Muscle of leg (tissue), 16 donors: ENCODE measurements at places on chromosomes 6 and 20. TPM values are rescaled to one million over a fixed set of nuclear protein-coding genes. Genes with fewer than 3 reads are reported as not detected.
A peak's percentile ranks its signal among the peaks of the same experiment; 100 is the strongest.

DNA sequence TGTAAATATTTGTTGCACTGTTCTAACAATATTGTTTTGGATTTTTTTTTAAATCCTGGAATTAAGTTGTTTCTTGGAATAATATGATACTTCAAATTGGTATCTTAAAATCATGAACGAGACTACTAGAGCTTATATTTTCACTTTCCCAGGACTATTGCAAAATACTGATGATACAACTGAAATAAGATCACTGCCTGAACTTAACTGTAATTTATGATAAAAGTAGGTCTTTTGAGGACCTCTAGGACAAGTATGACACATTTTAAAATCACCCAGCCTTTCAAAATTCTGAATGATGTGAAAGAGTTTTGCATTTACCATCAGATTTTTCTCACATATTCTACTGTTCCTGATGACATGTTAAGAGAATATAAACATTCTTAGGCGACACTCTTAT is 8.6 kb upstream of the UBE2J1 start:
- H3K27ac ChIP-seq = no peak overlapping the region
- no peak overlapping the region for H3K4me3 ChIP-seq
- no peaks in the 10 kb centered on the region for H3K27me3 ChIP-seq

GRCh38 chr20:63330940-63331339 is 30.2 kb downstream of the CHRNA4 start:
- H3K27ac ChIP-seq = peak overlapping the region; percentile 42
- peak; percentile 35 for DNase-seq
- H3K4me3 ChIP-seq = no peak overlapping the region
- H3K27me3 ChIP-seq = peaks cover 4% of the 10 kb centered on the region

- H3K36me3 ChIP-seq = no peaks in the 10 kb centered on the region
- no peaks in the 10 kb centered on the region for H3K27me3 ChIP-seq
- H3K4me3 ChIP-seq = no peak overlapping the region
- H3K27ac ChIP-seq = no peak overlapping the region
- no peak for DNase-seq
Measured at GRCh38 chr6:153207617-153208016, 76.5 kb upstream of the RGS17 start.

DNA sequence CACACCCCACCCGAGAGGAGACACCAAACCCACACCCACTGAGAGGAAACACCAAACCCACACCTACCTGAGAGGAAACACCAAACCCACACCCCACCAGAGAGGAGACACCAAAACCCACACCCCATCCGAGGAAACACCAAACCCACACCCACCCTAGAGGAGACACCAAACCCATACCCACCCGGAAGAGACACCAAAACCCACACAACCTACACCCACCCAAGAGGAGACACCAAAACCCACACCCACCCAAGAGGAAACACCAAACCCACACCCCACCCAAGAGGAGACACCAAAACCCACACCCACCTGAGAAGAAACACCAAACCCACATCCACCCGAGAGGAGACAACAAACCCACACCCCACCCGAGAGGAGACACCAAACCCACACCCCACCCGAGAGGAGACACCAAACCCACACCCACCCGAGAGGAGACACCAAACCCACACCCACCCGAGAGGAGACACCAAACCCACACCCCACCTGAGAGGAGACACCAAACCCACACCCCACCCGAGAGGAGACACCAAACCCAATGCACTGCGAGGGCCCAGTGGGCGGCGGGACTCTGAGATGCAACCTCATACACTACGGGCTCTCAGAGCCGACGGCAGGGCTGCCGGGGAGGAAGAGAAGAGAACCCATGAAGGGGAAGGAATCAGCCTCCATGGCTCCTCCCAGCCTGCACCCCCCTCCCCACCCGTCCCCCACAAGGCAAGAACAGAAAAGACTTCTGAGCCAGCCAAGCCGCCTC is 83.3 kb downstream of the TAF4 start:
- H3K27me3 ChIP-seq = no peaks in the 10 kb centered on the region
- H3K4me1 ChIP-seq = no peaks in the 10 kb centered on the region
- H3K36me3 ChIP-seq = peaks cover 20% of the 10 kb centered on the region
- H3K4me3 ChIP-seq = no peak overlapping the region

GRCh38 chr6:109315341-109316110 is 66.7 kb downstream of the CD164 start:
- peak; percentile 67 for DNase-seq
- peaks cover 41% of the 10 kb centered on the region for H3K4me1 ChIP-seq
- H3K27ac ChIP-seq = peak overlapping the region; percentile 82
- no peak overlapping the region for H3K4me3 ChIP-seq
- H3K36me3 ChIP-seq = no peaks in the 10 kb centered on the region

DNA sequence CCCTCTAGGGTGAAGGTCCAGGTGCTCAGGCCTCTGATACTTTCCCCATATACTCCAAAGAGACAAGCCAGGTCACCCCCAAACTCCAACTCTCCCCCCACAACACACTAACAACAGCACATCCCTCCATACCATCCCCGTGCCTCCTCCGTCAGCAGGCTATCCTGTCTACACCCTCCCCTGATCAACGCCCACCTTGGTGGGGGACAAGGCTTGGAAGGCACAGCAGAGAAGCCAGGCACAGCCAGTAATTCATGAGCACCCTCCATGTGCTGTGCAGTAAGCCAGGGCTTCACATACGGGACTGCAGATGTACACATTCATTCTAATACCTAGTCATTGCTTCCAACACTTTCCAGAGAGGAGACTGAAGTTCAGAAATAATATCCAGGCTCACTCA is 57.6 kb downstream of the TRERF1 start:
- H3K27me3 ChIP-seq = no peaks in the 10 kb centered on the region
- H3K36me3 ChIP-seq = no peaks in the 10 kb centered on the region
- no peak for DNase-seq
- H3K4me1 ChIP-seq = peaks cover 8% of the 10 kb centered on the region
- no peak overlapping the region for H3K27ac ChIP-seq

DNA sequence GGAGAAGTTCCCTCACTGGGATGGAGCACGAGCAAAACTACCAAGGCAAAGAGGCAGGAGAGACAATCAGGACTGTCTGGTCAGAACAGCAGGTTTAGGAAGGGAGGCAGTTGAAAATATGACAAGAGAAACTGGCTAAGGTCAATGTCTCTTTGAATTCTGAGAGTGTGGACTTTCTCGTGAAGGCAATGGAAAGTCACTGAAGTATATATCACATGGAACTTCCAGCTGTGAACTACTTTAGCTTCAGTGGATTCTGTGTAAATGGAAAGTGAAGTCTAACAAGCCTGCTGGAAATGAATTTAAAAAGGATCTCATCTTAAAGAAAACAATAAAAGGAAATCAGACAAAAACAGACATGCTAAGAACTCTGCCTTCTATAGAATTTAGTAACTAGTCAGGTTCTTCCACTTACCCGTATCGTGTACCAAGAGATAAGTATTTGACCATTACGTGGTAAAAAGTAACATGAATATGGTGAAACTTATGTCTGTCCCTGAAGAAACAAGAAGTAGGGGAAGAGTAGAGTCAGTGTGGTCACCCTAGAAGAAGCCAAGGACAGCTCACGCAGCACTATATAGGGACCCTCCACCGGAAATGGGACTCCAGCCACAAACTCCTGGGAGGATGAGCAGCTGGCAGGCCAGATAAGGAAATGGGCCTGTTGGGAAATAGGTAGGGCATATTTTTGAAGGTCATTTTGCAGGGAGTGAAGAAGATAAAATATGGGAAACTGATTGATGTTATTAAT is 123.4 kb downstream of the MAP7 start:
- no peak for DNase-seq
- no peak overlapping the region for H3K27ac ChIP-seq
- H3K4me1 ChIP-seq = no peaks in the 10 kb centered on the region
- H3K27me3 ChIP-seq = no peaks in the 10 kb centered on the region
- H3K4me3 ChIP-seq = no peak overlapping the region

DNA sequence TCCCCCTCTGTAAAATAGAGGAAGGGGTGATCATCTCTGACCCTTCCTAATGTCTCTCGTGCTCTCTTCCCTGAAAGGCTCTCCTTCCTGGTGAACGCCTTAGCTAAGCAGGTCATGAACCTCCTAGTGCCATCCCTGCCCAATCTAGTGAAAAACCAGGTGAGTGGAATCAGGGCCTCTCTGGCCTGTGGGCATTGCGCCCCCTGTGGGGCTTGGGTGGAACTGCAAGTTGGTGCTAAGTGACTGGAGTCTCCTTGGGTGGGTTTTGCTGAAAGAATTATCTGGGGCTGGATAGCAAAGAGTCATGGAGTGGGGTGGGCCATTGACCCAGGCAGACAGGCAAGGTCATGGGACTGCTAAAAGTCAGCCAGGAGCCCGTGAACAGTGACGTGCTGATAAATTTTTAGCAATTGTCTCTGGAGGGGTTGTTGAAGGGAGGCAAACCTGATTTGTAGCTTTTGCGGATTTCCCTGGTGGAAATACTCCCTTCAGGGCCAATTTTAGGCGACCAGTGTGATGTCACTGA is 8.9 kb downstream of the BPIFB1 start:
- H3K36me3 ChIP-seq = no peaks in the 10 kb centered on the region
- H3K4me1 ChIP-seq = no peaks in the 10 kb centered on the region
- no peak overlapping the region for H3K4me3 ChIP-seq
- peak; percentile 18 for DNase-seq

- no peaks in the 10 kb centered on the region for H3K27me3 ChIP-seq
- H3K36me3 ChIP-seq = no peaks in the 10 kb centered on the region
- no peak overlapping the region for H3K4me3 ChIP-seq
Measured at GRCh38 chr20:63837479-63837878, 6.4 kb upstream of the ZBTB46 start.

DNA sequence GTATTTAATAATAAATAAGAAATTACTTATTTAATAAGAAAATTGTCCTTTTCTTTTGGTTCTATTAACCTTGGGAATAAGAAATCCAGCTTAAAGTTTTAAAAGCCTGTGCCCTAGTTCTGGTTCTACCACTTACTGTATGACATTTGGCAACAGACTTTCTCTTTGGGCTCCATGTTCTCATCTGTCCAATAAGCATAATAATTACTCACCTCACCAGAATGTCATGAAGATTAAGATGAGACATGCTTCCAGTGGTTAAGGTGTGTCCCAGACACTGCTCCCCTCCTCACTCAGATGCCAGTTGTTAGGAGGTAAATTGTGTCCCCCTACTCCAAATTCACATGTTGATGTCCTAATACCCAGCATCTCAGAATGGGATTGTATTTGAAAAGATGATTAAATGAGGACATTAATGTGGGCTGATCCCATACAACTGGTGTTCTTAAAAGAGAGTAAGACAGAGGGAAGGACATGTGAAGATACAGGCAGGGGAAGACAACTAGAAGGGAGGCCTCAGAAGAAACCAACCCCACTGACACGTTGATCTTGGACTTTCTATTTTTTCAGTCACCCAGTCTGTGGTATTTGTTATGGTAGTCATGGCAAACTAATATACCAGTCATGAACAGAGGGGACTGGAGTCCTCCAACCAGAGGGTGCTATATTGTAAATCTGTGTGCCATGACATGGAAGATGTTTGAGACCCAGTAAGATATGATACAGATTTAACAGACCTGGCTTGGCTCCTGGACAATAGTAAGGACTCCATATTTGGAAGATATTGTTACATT is 6.4 kb upstream of the MICAL1 start:
- H3K4me1 ChIP-seq = peaks cover 2% of the 10 kb centered on the region
- peaks cover 23% of the 10 kb centered on the region for H3K36me3 ChIP-seq
- no peak overlapping the region for H3K27ac ChIP-seq
- H3K27me3 ChIP-seq = no peaks in the 10 kb centered on the region

MOG gene
- not detected for total RNA-seq

FAM83C gene
- total RNA-seq = not detected

TCF15 gene
- total RNA-seq = 5.9 TPM

LBP gene
- not detected for total RNA-seq

TP53TG5 gene
- not detected for total RNA-seq
